ENCODE measurements at places on chromosomes 16 and 17.

- DNase-seq = peak; percentile 68
Measured at GRCh38 chr17:7280519-7281073, 922 bp upstream of the SLC2A4 start.

DNA sequence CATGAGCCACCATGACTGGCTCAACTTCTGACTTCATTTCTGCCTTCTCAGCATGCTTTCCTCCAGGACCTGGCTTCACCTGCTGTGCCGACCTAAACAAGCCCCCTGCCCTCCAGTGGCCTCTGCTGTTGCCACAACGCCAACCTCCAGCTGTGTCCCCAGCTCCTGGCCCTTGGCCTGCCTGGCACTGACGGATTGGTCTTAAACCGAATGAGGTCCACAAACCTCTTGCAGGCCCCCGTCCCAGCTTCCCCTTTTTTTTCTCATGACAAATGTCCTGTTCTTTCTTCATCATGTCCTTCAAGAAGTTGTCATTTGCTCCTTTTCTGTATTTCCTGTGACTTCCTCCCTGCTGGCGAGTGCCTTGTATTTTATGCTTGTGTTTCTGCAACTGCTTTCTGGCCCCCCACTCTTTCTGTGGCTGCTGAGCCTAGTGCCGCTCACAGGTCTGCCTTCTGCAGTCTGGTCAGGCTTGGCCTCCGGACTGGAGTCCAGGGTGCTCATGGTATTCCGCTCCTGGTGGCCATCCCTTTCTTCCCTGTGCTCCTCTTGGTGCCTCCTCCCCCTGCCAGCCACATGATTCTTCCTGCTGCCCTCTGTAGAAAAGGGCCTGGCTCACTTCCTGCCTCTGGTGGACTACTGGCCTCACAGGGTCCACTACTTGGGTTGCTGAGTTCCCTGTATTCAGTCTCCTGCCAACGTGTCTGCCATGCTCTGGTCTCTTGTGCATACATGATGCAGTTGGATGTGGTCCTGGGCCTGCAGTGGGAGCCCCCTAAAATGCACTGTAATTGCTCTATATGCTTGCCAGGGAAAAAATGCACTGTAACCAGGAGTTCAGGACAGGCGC lies 2.9 kb downstream of the ATP6V0C start:
- DNase-seq = no peak

DNA sequence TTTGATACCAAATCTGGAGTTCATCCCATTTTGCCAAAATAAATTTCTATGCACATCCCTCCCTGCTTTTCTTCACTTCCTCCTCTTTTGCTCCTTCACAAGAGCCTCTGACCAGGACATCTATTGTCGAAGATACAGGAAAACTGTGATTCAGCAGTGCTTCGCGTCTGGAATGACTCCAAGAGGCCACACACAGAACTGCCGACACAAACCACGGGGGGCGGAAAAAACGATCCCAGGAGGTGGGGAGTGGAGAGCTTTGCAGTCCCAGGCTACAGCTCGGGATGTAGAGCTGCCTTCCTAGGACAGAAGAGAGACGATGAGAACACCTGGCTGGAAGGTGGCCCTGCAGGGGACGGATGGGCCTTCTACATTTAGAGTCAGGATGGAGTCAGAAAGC lies 102.8 kb downstream of the XYLT1 start:
- DNase-seq = no peak

DNA sequence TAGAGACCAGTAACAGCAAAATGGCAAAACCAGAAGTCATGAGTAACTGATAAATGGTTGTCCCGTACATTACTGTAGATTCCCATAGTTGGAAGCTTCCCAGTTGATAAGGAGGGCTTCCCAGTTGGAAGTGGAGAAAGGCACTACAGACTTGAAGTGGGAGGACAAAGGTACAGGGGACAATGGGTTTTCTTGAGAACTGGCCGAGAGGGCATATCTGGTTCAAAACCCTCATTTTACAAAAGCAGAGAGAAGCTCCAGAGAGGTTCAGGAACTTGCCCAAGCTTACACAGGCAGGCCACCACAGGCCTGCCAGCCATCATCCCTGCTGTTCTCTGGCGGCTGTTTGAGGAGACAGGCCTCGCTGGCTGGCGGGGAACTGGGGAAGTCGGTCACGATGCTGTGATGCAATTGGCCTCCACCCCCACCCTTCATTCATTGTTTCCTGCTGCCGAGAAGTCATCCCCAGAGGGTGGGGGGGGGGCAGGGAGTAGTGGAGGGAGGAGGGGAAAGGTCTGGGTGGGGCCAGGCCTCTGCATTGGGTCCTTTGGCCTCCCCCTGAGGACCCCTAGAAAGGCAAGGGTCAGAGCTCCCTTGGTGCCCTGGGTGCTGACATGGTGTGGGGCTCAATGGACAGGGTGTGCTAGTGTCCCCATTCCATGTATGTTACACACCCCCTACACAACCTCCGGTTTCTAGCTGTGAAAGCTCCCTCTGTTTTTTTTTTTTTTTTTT lies 3.0 kb downstream of the UBALD2 start:
- no peak for DNase-seq

- DNase-seq = no peak
Measured at GRCh38 chr17:6327007-6327406, 107.9 kb downstream of the AIPL1 start.

DNA sequence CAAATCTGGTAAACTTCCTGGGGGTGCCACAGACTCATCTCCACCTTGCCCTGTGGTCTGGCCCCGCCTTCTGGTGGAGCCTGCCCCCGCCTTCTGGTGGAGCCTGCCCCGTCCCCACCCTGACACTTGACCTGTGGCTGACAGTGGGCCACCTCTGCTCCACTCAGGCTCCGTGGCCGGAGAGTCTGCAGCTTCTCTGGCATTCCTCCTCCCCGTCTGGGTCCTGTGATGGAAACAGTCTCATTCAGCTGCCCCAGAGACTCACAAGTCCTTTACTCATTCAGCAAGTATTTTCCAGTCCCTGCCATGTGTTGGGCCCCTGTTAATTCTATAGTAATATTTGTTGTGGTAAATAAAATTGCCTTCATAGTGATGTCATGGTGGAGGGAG lies 21.0 kb upstream of the G6PC1 start:
- no peak for DNase-seq

- DNase-seq = no peak
Measured at GRCh38 chr17:16924696-16925440, 47.0 kb downstream of the TNFRSF13B start.

- no peak for DNase-seq
Measured at GRCh38 chr17:75844530-75845057, 390 bp upstream of the UNC13D start.

- no peak for DNase-seq
Measured at GRCh38 chr16:88655053-88655732, 4.3 kb upstream of the CYBA start.

GRCh38 chr17:41507315-41507880 lies 2.0 kb upstream of the KRT13 start:
- no peak for DNase-seq

DNA sequence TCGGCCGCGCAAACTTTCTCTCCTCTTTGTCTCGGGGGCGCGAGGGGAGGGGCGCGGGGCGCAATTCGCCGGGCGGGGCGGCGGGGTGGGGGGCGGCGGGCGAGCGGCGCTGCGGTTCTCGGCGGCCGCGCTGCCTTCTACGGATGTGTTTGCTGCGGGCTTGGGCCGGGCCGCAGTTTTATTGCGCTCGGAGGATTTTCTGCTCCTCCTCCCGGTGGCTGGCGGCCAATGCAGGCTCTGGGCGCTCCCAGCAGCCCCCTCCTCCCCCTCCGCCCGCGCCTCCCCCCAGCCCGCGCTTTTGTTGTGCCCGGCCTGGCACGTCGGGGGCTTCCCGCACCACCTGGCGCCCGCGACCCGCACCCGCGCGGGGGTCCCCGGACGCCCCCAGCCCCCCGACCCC lies at the start of gene TIMP2:
Gene TIMP2 (minus strand): TSS at position 154 of the 400 bp plus-strand sequence. CDS start 299 bp downstream, outside the sequence.
- peak; percentile 54 for DNase-seq

DNA sequence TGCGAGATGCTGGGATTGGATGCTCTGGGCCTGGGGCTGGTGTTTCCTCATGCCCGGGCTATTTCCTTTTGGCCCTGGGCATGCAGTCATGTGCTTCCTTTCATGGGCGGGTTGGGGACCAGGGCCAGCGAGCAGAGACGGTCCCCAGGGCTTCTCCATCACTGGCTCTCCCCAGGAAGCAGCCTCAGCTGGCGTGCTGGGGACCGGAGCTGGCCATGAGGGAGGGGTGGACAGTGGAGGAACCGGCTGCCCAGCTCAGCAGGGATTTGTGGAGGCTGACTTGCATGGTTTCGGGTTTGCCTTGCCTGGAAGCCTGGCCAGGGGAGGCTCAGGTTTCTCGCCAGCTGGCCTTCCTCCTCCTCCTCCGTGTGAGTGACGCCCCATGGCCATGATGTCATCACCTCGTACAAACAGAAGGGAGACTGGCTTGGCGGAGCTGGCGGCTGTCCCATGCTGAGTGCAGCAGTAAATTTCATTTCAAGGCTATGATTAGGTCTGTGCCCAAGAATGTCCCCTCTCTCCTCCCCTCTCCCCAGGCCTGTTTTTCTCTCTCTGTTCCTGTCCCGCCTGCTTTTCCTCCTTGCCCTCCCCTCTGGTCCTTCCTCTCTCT lies 8.9 kb upstream of the TIMP2 start:
- no peak for DNase-seq

DNA sequence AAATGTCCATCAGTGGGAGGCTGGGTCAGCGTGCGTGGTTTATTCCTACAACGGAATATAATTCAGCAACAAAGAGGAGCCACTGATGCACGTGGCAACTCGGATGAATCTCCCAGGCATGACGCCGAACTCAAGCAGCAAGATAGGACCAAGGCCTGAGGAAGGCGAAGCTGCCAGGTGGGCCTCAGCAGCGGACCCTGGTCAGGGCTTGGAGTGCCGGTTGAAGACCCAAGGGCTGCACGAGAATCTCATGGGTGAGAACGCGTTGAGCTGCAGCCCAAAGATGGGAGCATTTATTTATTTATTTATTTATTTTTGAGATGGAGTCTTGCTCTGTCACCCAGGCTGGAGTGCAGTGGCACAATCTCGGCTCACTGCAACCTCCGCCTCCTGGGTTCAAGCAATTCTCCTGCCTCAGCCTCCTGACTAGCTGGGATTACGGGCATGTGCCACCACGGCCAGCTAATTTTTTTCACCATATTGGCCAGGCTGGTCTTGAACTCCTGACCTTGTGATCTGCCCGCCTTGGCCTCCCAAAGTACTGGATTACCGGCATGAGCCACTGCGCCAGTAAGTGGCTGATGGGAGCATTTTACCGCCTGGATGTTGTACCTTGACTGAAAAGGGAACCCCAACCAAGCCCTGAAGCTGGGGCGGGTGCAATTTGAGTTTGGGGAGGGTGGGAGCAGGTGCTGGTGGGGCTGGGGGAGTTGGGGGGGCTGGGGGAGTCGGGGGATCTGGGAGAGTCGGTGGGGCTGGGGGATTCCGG lies 18.1 kb upstream of the BAHCC1 start:
- DNase-seq = no peak

DNA sequence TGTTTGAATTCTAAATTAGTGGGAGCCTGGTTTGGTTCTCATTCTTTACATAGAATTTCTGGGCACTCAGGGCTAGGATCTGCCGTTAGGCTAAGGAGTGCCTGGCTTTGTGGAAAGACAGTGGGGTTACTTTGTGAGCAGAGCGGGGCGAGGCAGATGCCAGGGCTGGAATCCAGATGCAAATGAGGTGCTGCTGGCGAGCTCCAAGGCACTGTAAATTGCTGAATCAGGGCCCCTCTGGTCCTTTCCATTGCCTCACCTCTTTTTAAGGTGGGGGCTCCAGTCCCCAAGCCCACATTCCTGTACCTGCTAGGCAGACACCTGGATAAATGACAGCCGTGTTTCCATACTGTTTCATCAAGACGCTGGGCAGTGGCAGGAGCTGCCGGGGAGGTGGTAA lies 33.8 kb downstream of the PIPOX start:
- no peak for DNase-seq

- no peak for DNase-seq
Measured at GRCh38 chr17:1180958-1181752, 1.4 kb upstream of the ABR start.

GRCh38 chr17:76146053-76146851 lies 5.2 kb upstream of the FOXJ1 start:
- no peak for DNase-seq

DNA sequence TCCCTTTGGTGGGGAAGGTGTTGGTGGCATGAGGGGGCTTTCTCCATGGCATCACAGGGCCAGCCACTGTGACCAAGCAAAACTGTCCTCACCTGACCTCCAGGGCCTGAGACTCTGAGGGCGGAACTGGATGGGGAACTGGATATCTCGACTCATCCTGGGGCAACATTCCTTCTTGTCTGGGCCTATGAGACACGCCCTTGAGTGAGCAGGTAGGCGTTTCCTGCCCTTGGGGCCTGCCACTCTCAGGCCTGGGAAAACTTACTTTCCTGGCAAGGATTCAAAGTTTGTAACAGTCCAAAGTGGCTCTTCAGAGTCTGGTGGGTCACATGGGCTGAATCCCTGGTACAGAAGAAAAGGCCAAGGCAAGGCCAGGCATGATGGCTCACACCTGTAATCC lies 9.6 kb downstream of the MT1X start:
- no peak for DNase-seq
